ENCODE measurements at places on chromosomes 2 and 18.
A peak's percentile ranks its signal among the peaks of the same experiment; 100 is the strongest.

DNA sequence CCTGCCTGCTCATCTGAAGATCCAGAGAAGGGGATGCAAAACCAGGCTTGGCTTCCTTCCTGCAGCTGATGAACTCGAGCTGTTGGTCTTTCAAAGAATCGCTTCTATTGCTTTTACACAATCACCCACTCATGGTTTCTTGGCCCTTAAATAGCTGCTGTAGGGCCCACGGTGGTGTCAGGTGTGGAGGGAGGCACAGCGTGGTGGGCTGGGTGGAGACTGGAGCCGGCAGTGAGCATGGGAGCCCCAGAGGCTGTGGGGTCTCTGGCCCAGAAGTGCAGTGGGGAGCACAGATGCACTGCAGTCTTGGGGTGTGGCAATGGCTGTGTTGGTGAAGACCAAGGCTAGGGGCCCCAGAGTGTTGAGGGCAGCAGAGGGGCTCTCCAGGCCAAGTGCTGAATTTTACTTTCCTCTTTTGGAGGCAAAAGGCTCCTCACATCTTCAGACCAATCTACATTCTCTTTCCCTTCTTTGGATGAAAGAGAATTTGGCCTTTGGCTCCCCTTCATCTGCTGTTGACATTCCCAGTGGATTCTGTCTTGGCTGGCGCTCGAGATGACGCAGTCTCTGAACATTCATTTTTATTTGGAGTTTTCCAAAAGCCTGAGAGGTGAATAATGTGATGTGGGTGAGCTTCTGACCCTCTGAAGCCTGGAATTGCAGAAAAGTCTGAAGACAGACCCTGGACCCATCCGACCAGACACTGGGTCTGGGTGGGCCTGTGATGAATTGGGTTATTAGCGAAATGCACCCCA is 70.1 kb upstream of the ASB18 start:
- DNase-seq = no peak

GRCh38 chr18:8052237-8052701 is 485.2 kb downstream of the PTPRM start:
- DNase-seq = no peak

GRCh38 chr2:80363791-80364349 is 59.3 kb upstream of the LRRTM1 start:
- DNase-seq = no peak

GRCh38 chr18:29154196-29154757 is 977.3 kb upstream of the CDH2 start:
- peak; percentile 50 for DNase-seq

DNA sequence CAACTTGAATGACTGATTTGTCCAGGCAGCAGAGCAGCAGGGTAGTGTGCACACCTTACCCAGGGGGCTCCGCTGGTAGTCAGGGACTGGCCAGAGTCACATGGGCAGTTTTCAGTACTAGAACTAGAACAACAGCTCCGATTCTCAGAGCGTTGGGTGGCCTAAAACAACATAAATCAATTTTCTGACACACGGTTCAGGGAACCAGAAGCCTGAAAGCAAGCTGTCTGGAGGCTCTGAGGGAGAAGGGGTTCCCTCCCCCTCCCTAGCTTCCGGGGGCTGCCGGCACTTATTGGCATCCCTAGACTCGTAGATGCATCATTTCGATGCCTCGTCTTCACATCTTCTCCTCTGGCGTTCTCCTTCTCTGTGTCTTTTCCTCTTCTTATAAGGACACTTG is 13.4 kb upstream of the ITGB6 start:
- DNase-seq = no peak

DNA sequence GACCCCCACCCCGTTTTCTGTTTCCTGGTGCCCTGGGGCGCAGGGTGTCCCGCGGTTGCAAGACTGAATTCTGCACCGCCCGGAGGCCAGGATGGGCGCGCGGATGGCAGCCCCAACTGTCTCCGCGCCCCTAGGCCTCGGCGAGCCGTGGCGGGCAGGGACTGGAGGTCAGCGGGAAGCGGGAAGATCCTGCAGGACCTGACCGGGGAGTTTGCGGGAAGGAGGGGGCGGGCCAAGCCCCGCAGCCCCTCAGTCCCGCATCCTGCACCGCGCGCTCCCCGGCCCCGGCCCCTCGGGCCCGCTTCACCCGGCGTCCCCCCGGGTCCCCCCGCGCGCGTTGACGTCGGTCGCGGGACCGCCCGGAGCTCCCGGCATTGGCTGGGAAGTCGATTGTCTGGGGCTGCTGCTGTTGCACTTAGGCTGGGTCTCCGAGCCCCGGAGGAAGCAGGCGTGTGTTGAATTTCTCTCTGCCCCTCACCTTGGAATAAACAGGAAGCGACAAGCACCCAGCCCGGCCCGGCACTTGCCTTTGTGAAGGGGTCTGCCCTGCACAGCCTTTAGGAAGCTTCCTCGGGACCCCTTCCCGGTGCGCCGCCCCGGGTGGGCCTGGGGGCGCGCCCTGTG is at the start of gene LDLRAD4:
LDLRAD4 (plus strand) TSS at position 393 of the 624 bp plus-strand sequence.
- DNase-seq = peak; percentile 62

GRCh38 chr2:56476509-56477071 is 292.8 kb downstream of the CCDC85A start:
- no peak for DNase-seq

GRCh38 chr2:171712051-171712450 is 24.8 kb downstream of the DYNC1I2 start:
- peak; percentile 39 for DNase-seq

- no peak for DNase-seq
Measured at GRCh38 chr2:157122776-157123175, 134.7 kb upstream of the GALNT5 start.

DNA sequence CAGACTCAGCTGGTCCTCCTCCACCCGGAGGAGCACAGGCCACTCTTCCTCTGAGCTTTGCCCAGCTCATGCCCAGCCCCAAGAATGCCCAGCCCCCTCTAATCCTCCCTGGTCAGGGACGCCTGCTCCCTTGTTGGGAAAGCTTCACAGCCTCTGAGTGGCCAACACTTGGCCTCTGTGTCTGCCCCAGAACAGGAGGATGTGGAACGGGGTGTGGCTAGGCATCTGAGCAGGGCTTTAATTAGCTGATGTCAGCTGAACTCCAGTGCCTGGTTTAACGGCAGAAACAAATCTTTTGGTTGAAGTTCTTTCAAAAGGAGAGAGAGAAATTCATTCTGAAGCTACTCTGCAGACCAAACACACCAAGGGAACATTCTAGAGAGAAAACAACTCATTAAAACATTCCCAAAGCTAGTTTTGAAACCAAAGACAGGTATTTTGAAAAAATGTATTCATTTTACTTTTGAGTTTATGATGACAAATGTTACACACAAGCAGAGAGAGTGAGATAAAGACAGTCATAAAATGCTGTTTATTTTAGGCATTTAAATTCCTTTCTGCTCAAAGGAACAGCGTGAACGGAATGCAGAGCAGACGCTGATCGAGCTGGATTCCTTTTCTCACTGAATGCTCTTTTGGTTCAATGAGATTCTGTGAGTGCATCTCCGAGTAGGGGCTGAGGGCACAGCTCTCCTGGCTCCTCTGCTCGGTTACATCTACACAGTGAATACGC is 63.8 kb downstream of the RTP5 start:
- DNase-seq = peak; percentile 70

- no peak for DNase-seq
Measured at GRCh38 chr2:121212661-121213325, 72.2 kb downstream of the TFCP2L1 start.

Data from astrocyte of the hippocampus (primary cell).